ENCODE measurements at places on chromosomes 5 and 9. TPM values are rescaled to one million over a fixed set of nuclear protein-coding genes. Genes with fewer than 3 reads are reported as not detected.

The TAF11L10 gene
- not detected for total RNA-seq

- no peak for DNase-seq
Measured at GRCh38 chr5:6754766-6755165, 41.5 kb downstream of the TENT4A start.

GRCh38 chr5:59276325-59276675, 617.2 kb downstream of the PDE4D start:
- DNase-seq = no peak

The TNC gene
- total RNA-seq = 167 TPM

- DNase-seq = no peak
Measured at GRCh38 chr9:127890053-127890452, 9.3 kb downstream of the ST6GALNAC6 start.

GRCh38 chr5:111251921-111252320, 27.7 kb downstream of the CAMK4 start:
- DNase-seq = no peak

DNA sequence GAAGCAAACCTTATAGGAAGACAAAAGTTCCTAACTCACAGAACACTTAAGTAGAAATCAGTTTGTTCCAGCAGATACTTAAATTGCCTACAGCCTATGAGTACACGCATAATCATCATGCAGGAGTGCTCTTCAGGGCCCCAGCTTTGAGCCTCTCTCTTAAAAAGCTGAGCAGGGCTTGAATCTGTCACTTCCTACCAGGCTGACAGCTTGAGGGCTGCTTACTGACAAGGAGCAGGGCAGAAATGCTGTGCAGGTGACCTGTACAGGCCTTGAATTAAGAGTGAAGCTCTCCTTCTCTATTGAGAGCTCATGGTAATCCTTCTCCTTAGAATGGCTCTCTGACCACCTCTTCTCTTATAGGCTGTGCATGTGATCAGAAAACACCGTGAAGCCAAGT, 66.5 kb upstream of the MAST4 start:
- DNase-seq = no peak

DNA sequence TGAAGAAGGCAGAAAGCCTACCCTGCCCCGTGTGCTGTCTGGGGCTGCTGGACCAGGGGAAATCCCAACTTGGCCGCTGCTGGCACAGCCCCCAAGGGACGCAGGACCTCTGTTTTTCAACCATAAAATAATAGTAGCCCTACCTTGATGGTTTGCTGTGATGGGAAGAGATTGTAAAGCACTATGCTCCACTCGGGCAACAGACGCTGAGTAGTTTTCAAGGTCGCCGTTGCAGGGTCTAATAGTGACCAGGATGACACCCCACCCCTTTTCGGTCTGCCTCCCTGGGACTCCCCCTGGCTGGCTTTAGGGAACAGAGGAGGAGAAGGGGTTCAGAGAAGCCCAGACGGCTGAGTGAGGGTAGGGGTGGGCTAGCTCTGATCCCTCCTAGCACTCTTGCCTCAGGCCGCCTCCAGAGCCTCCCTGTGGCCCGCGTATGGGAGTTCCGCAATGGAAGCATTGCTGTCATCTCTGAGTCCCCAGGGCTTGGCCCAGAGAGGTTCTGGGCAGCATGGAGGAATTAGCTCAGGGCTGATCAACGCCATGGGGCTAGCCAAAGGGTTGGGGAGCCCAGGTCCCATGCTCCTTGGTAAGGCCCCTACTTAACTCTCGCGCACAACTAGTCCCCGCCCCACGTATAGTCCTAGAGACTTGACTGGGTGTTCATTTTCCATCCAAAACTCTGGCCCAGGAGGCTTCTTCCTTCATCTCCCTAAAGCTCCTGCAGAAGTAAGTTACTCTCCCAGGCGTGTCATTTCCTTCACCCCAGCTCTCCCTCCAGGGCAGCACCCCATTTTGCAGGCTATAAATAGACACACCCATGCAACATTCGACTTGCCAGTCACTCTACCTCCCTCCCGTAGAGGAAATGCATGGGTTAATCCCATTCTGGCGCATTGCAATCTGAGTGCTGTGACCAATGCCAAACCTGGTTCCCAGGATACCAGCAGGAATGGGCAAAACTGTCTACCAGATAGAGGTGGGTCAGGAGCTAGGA, 1.1 kb upstream of the IRF1 start:
- no peak for DNase-seq

DNA sequence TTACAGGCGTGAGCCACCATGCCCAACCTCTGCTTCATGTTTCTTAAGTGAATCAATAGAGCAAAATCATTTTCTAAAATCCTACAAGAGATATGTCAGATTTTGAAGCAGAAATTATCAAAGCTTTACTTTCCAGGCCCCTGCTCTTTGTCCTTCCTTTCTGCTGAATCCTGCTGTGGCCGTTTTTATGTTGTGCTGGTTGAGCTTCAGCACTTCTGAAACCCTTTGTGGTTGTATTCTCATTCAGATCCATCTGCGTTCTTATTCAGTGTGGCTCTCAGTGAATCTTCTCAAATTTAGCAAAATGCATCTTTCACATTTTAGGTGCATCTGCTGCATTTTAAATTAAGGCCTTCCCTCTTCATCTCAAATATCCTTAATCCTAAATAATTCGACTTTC, 26.0 kb downstream of the JMY start:
- no peak for DNase-seq

- no peak for DNase-seq
Measured at GRCh38 chr9:98809311-98810101, 2.0 kb downstream of the GALNT12 start.

- DNase-seq = peak; percentile 47
Measured at GRCh38 chr9:126980231-126980630, 65.6 kb downstream of the RALGPS1 start.

- no peak for DNase-seq
Measured at GRCh38 chr5:43312699-43313034, 545 bp downstream of the HMGCS1 start.

DNA sequence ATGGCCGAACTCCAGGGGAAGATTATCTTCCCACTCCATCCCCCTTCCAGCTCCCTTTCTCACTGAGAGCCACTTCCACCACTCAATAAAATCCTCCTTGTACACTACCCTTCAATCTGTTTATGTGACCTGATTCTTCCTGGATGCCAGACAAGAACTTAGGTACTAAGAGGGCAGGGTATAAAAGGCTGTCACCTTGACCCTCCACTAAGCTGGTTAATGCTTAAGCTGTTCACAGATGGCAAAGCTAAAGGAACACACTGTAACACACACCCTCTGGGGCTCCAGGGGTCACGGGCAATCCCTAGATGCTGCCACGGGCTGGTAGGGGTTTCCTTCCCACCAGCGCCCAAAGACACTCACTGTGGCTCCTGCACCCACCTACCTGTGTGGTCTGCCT, 58.6 kb upstream of the IL6ST start:
- no peak for DNase-seq

GRCh38 chr5:34930462-34930844, 1.1 kb downstream of the DNAJC21 start:
- peak; percentile 14 for DNase-seq

- no peak for DNase-seq
Measured at GRCh38 chr5:143217804-143218160, 185.7 kb downstream of the NR3C1 start.

The PCDHGB4 gene
- 12.0 TPM for total RNA-seq

DNA sequence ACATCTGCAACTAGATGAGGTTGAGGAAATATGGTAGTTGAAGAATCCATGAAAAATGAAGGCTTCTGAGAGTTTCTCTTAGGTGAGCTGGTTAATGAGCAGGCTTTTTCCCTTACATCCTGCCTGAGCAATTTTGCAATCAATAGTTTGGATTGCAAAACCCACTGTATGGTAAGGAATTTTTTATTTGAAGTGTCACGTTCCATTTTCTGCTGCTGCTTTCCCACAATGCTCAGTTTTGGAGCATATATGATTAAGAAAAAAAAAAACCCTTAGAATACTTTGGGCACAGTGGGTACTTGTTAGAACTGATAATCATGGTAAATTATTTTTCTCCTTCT, 144.2 kb downstream of the PCSK1 start:
- DNase-seq = no peak

DNA sequence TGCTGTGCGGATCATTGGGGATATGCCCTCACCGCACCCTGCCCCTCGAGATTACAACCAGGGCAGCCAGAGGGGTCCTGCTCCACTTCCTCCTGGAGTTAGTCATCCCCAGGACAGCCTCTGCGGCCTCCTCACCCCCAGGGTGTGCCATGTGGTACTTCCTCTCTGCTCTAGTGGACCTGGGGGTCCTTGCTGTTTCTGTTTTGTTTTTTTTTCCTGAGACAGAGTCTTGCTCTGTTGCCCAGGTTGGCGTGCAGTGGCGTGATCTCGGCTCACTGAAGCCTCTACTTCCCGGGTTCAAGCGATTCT, 5.2 kb upstream of the FCN1 start:
- no peak for DNase-seq

DNA sequence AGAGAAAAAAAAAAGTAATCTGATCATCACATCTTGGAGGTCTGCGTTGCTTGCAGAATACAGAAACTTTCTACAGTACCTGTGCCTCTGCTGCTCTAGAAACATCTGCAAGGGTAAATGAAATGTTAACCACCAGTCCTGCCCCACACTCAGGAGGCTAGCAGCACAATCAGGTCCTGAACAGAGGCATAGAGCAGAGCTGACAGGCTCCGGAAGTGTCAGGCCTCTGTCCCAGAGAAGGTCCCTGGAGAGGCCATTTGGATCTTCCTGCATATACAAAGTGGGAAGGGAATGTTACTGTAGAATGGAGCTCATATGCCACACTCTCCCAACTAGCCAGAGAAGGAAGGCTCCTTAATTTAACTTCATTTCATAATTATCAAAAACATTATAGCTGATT, 7.2 kb downstream of the NRG2 start:
- DNase-seq = no peak

The PRSS3 gene
- 7.1 TPM for total RNA-seq

The NAA35 gene
- 13.6 TPM for total RNA-seq

DNA sequence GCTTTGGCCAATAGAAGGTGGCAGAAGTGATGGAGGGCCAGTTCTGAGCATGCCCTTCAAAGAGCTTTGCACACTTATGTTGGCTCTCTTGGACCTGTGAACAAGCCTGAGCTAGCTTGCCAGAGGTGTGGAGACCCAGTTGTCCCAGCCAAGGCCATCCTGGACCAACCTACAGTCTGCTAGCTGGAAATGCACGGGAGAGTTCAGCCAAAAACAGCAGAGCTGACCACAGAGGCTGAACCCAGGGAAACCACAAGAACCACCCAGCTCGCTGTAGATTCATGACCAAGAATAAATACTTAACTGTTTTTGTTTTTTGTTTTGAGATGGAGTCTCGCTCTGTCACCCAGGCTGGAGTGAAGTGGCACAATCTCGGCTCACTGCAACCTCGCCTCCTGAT, 65.4 kb upstream of the HAND1 start:
- DNase-seq = peak; percentile 35

The OGN gene
- total RNA-seq = not detected

The TAF11L8 gene
- not detected for total RNA-seq

- no peak for DNase-seq
Measured at GRCh38 chr9:79977074-79977435, 405.3 kb downstream of the TLE4 start.

The GFI1B gene
- total RNA-seq = not detected

GRCh38 chr9:116144038-116144437, 9.6 kb upstream of the PAPPA start:
- peak; percentile 43 for DNase-seq

DNA sequence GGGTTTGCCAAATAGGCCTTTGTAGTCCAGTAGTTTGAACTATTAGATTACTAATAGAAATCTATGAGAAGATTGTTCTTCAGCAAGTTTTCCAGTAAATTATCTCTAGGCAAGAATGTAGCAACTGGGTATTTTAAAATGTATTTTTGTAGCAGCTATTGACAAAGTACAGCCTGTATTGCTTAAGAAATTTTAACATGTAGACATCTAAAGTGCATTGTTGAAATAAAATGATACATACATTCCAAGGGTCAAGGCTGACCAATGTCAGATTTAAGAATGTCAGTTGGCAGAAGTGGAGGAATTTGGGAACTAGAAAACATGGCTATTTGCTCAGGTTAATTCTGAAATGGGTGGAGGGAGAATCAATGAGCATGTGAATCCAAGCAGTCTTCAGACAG, 57.5 kb upstream of the ZSWIM6 start:
- no peak for DNase-seq

The SLC1A1 gene
- total RNA-seq = 6.0 TPM

DNA sequence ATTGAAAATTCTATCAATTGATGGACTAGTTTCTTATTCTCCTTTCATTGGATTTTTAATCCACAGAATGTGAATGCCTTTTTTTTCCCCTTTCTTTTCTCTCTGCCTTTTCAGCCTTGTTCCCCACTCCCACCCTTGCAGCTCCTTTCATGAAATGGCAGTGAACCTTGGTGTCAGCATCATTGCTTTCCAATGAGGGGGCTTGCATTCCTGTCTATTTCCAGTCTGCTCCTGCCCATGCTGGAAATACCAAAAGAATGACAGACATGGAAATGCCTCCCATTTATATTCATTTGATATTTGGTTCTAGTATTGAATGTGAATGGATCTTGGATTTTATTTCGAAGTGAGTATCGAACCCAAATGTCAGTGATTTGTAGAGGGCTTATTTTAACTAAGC, 162.7 kb upstream of the SGCD start:
- no peak for DNase-seq

The PRR7 gene
- 13.9 TPM for total RNA-seq

GRCh38 chr5:71836559-71837112, 117.6 kb downstream of the CARTPT start:
- DNase-seq = peak; percentile 9

- DNase-seq = no peak
Measured at GRCh38 chr9:36402536-36402935, 2.5 kb upstream of the RNF38 start.

The PLPP7 gene
- 11.4 TPM for total RNA-seq

GRCh38 chr5:54886866-54887265, 98.5 kb downstream of the ESM1 start:
- no peak for DNase-seq

All from RPMI7951 (cell line).